ENCODE measurements at places on chromosomes 2 and 18. TPM values are rescaled to one million over a fixed set of nuclear protein-coding genes. Genes with fewer than 3 reads are reported as not detected.

- peaks cover 23% of the 10 kb centered on the region for H3K4me1 ChIP-seq
- no peak for DNase-seq
- peaks cover 32% of the 10 kb centered on the region for H3K27me3 ChIP-seq
- H3K36me3 ChIP-seq, result no peaks in the 10 kb centered on the region
Measured at GRCh38 chr2:46131-46470, 204 bp downstream of the FAM110C start.

- no peak for DNase-seq
- H3K4me3 ChIP-seq, result no peak overlapping the region
- H3K4me1 ChIP-seq, result peaks cover 8% of the 10 kb centered on the region
Measured at GRCh38 chr18:11946756-11947155, 34.6 kb upstream of the IMPA2 start.

- DNase-seq, result no peak
- H3K4me3 ChIP-seq, result no peak overlapping the region
- no peaks in the 10 kb centered on the region for H3K4me1 ChIP-seq
- H3K27me3 ChIP-seq, result no peaks in the 10 kb centered on the region
Measured at GRCh38 chr2:32739664-32740063, 111.8 kb downstream of the TTC27 start.

GRCh38 chr2:1641523-1641922, 102.8 kb downstream of the PXDN start:
- no peaks in the 10 kb centered on the region for H3K4me1 ChIP-seq
- no peak for DNase-seq
- no peak overlapping the region for H3K27ac ChIP-seq
- H3K36me3 ChIP-seq, result no peaks in the 10 kb centered on the region
- no peak overlapping the region for H3K4me3 ChIP-seq

GRCh38 chr2:74576863-74577229, 22.3 kb downstream of the DOK1 start:
- no peak overlapping the region for H3K27ac ChIP-seq
- no peaks in the 10 kb centered on the region for H3K27me3 ChIP-seq
- H3K36me3 ChIP-seq, result no peaks in the 10 kb centered on the region
- H3K4me3 ChIP-seq, result no peak overlapping the region
- peaks cover 24% of the 10 kb centered on the region for H3K4me1 ChIP-seq
- DNase-seq, result no peak

- no peaks in the 10 kb centered on the region for H3K27me3 ChIP-seq
- no peak for DNase-seq
- H3K4me1 ChIP-seq, result peaks cover 16% of the 10 kb centered on the region
- no peaks in the 10 kb centered on the region for H3K36me3 ChIP-seq
Measured at GRCh38 chr18:49059028-49059834, 108.5 kb upstream of the SMAD7 start.

DNA sequence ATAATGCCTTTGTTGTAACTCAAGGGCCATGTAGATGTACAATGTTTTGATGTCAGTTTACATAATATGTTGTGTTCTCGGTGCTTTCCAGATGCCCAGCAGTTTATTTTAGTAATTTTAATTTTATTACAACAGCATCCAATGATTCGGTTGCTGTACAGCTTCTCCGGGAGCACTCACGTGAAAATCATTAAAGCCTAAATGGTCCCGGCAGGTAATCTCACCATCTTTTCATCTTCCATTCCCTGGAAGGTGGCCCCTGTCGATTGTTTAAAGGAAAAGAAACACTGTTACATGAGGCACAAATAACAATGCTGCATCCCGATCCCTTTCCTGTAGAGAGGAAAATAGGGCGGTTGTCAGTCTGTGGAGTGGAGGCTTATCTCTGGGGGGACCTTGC, 498.1 kb downstream of the SLC4A3 start:
- no peaks in the 10 kb centered on the region for H3K36me3 ChIP-seq
- no peaks in the 10 kb centered on the region for H3K4me1 ChIP-seq
- no peaks in the 10 kb centered on the region for H3K27me3 ChIP-seq
- no peak overlapping the region for H3K27ac ChIP-seq
- H3K4me3 ChIP-seq, result no peak overlapping the region
- no peak for DNase-seq

DNA sequence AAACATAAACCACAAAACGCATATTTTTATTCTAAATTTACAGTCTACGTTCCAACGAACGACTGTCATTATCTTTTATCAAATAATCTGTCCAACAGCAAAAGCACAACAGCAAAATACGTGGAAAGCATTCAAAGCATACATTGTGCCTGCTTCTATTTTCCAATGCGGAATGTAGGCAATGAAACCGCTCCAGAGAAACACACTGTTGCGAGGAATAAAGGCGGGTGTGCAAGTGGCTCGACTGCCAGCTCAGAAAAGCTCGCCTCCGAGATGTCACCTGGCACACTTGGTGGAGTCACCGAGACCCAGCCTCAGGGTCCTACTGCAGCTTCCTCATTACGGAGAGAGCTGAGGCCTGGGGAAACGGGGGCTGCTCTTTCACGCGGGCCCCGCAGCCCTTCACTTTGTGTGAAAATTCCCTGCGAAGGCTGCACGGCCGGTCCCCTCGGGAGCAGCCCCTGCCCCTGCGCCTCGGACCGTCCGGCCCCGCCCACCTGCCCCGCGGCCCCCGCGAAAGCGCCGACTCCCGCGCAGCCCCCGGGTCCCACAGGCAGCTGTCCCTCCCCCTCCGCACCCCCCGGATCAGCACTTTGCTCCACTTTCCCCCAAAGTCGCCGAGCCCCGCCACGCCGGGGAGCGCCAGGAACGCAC, 752 bp downstream of the MGAT4A start:
- H3K27me3 ChIP-seq, result no peaks in the 10 kb centered on the region
- peaks cover 13% of the 10 kb centered on the region for H3K36me3 ChIP-seq
- peak; percentile 76 for DNase-seq
- peaks cover 65% of the 10 kb centered on the region for H3K4me1 ChIP-seq
- peak overlapping the region; percentile 85 for H3K27ac ChIP-seq

DPP4 gene
- total RNA-seq, result 29.9 TPM

EHD3 gene
- 1.5 TPM for total RNA-seq

MORN2 gene
- total RNA-seq, result 4.1 TPM

All from activated CD4-positive, alpha-beta memory T cell treated with anti-CD3 and anti-CD28 coated beads for 36 hours (primary cell).